ENCODE measurements at places on chromosomes 4 and X. TPM values are rescaled to one million over a fixed set of nuclear protein-coding genes. Genes with fewer than 3 reads are reported as not detected.

The GALNT7 gene
- total RNA-seq, result 7.8 TPM

The SCRG1 gene
- 0.39 TPM for total RNA-seq

DNA sequence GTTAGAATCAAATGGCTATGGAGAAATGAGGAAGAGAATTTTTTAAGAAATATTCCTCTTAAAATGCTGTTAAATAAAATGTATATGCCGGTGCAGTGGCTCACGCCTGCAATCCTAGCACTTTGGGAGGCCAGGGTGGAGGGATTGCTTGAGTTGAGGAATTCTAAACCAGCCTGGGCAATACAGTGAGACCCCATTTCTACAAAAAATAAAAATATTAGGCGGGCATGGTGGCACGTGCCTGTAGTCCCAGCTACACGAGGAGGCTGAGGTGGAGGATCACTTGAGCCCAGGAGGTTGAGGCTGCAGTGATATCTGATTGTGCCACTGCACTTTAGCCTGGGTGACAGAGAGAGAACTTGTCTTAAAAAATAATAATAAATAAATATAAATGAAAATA is 7.9 kb upstream of the FUNDC1 start:
- H3K27me3 ChIP-seq, result no peaks in the 10 kb centered on the region
- H3K27ac ChIP-seq, result no peak overlapping the region
- no peaks in the 10 kb centered on the region for H3K4me1 ChIP-seq
- no peak overlapping the region for H3K4me3 ChIP-seq

- H3K4me3 ChIP-seq, result no peak within 1 kb of the TSS
- no peaks in the 10 kb centered on the region for H3K36me3 ChIP-seq
- no peaks in the 10 kb centered on the region for H3K4me1 ChIP-seq
- peaks cover 29% of the 10 kb centered on the region for H3K27me3 ChIP-seq
Observed at GRCh38 chrX:55220119-55220794, at the start of gene PAGE5. TSS of gene PAGE5 (plus strand) at chrX:55220346. CDS start at chrX:55221383, 1,037 bp downstream.

GRCh38 chr4:84753321-84753972 is 170.5 kb downstream of the CDS1 start:
- no peaks in the 10 kb centered on the region for H3K27me3 ChIP-seq
- DNase-seq, result no peak
- no peak overlapping the region for H3K27ac ChIP-seq

The NAA11 gene
- not detected for total RNA-seq

The IGSF1 gene
- 1.1 TPM for total RNA-seq

DNA sequence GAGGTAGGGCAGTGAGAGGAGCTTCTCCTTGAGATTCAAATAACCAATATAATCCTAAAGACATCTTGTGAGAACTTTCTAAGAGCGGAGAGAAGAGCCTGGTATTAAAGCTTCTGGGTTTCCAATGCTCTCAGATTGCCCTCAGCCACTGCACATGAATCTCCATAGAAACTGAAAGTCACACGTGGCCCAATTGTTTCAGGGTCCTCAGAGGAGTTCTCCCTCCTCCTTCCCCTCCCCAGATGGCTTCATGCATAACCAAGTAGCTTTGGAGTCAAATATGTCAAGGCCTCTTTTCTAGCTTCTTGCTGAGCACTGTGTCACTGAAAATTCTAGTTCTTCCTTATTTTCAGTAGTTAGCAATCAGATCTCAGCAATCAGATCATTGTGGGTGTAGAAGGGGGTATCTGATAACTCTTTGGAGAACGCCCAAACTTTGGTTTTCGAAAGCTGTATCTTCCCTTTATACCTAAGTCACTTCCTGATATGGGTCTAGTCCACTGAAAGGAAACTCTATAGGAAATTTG is 2.2 kb downstream of the BTK start:
- no peaks in the 10 kb centered on the region for H3K27me3 ChIP-seq
- H3K36me3 ChIP-seq, result no peaks in the 10 kb centered on the region
- H3K4me3 ChIP-seq, result no peak overlapping the region
- no peak overlapping the region for H3K27ac ChIP-seq

- H3K4me3 ChIP-seq, result no peak overlapping the region
- no peak for DNase-seq
- no peaks in the 10 kb centered on the region for H3K4me1 ChIP-seq
- no peaks in the 10 kb centered on the region for H3K27me3 ChIP-seq
- no peaks in the 10 kb centered on the region for H3K36me3 ChIP-seq
- H3K27ac ChIP-seq, result no peak overlapping the region
Observed at GRCh38 chrX:154593201-154593600, 8.3 kb downstream of the CTAG1A start.

The MAGT1 gene
- 41.1 TPM for total RNA-seq

The OCRL gene
- 30.7 TPM for total RNA-seq

DNA sequence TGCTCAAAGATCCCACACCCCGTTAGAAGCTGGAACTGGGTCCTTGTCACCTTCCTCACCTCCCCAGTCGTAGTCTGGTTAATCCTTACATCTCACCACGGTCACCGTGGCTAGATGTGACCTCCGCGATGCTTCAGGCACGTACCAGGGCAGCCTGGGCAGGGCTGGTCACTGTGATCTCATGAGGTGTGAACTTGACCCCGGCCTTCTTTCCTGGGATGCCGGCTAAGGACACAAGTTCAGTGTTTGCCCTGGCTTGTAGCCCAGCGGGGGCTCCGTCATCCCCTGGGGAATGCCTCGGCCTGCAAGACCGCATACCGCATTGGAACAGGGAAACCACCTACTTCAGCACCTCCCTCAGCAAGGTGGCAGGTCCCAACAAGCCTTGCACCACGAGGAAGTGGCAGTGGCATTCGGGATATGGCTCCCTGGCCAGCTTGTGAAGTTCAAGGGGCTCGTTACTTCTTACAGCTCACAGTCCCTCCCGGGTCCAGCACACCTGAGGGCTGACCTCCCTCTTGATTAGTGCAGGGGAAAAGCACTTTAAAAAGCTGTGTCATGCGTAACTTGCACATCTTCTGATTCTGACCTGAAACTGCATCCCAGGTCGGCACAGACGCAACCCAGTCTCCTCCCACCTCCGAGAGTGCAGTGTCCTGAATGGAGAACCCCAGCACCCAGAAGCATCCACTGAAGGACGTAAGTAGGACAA is 25.9 kb downstream of the NOP14 start:
- H3K4me3 ChIP-seq, result no peak overlapping the region
- H3K27ac ChIP-seq, result peak overlapping the region; percentile 71
- H3K27me3 ChIP-seq, result no peaks in the 10 kb centered on the region
- DNase-seq, result no peak
- peaks cover 16% of the 10 kb centered on the region for H3K4me1 ChIP-seq
- peaks cover 45% of the 10 kb centered on the region for H3K36me3 ChIP-seq

- H3K27me3 ChIP-seq, result peaks cover 40% of the 10 kb centered on the region
- H3K4me3 ChIP-seq, result no peak overlapping the region
- no peaks in the 10 kb centered on the region for H3K36me3 ChIP-seq
- no peaks in the 10 kb centered on the region for H3K4me1 ChIP-seq
- no peak for DNase-seq
Observed at GRCh38 chrX:110852180-110852579, 56.6 kb upstream of the CHRDL1 start.

- no peaks in the 10 kb centered on the region for H3K36me3 ChIP-seq
- DNase-seq, result no peak
- no peaks in the 10 kb centered on the region for H3K27me3 ChIP-seq
- H3K4me1 ChIP-seq, result no peaks in the 10 kb centered on the region
- H3K27ac ChIP-seq, result no peak overlapping the region
Observed at GRCh38 chr4:128907981-128908380, 98.5 kb downstream of the JADE1 start.

GRCh38 chr4:147340111-147340510 is 140.8 kb upstream of the EDNRA start:
- H3K36me3 ChIP-seq, result no peaks in the 10 kb centered on the region
- no peaks in the 10 kb centered on the region for H3K4me1 ChIP-seq
- no peak overlapping the region for H3K4me3 ChIP-seq
- no peak for DNase-seq
- no peaks in the 10 kb centered on the region for H3K27me3 ChIP-seq

DNA sequence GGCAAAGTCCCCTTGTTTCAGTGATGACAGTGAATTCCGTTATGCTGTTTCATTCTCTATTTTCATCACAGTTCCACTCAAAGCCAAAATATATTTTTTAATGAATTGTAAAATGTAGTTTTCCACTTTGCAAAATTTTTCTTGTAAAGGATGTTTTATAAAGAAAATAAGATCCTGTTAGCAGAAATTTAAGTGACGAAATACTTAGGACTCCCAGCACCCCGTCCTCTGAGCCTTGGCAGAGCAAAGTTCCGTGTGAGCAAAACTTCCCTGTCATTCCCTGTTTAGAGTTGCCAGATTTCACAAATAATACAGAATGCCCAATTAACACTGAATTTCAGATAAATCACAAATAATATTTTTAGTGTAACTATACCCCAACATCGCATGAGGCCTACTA is 81.0 kb upstream of the RBPJ start:
- H3K4me1 ChIP-seq, result no peaks in the 10 kb centered on the region
- no peaks in the 10 kb centered on the region for H3K27me3 ChIP-seq
- no peak overlapping the region for H3K4me3 ChIP-seq

DNA sequence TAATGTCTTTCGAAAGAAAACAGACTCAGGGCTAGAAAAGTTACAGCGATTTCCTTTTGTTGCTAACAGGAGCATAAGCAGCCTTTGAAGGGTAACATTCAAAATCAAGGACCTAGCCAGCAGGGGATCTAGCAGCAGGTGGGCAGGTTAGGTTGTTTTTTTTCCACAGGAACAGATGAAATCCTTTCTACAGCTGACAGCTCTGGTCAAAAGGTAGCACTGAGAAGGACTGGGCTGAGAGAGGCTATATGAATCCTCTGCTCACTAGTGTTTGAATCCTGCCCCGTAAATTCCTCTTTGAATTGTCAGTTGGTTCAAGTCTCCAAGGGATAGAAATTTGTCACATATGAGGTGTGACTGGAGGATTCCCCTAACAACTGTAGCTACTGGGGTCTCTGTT is 188.2 kb downstream of the SH2D1A start:
- H3K27me3 ChIP-seq, result no peaks in the 10 kb centered on the region
- DNase-seq, result no peak
- no peak overlapping the region for H3K27ac ChIP-seq
- H3K4me1 ChIP-seq, result no peaks in the 10 kb centered on the region

DNA sequence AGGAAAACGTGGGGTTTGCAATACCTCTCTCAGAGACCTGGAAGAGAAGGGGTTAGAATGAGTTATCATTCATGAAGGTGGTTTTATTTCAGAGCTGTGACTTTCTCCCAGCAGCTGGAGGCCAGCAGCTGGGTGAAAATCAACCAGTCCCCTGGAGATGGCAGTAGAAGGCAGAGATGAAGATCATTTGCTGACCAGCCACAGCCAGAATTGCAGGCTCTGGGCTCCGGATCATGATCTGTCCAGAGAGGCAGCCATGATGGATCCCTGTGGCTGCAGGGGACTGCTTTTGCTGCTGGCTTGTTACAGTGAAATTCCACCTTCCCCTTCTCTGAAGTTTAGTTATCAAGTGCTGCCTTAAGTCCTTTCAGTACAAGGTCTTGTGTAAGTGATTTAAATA is 46.9 kb upstream of the TAB3 start:
- no peaks in the 10 kb centered on the region for H3K36me3 ChIP-seq
- peak; percentile 16 for DNase-seq
- H3K27me3 ChIP-seq, result peaks cover 13% of the 10 kb centered on the region

The TRAPPC2 gene
- 12.8 TPM for total RNA-seq

DNA sequence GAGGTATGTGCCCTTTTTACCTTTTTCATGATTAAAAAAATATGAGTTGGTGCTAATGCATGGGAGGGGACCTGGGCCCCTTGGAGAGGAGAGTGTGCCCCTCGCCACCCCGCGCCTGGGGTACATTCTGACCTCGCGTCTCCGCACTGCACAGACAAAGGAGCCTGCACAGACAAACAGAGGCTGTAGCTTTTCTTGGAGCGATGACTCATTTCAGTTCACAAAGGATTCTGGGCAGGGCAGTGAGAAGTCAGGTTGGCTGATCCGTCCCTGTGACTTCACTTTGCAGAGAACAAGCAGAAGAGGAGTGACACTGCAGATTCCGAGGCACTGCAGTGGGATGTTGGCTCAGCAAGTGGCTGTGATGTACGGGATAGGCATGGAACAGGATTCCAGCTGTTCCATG is 82.9 kb downstream of the STOX2 start:
- peak overlapping the region; percentile 29 for H3K4me3 ChIP-seq
- H3K27me3 ChIP-seq, result no peaks in the 10 kb centered on the region
- peak overlapping the region; percentile 72 for H3K27ac ChIP-seq
- peaks cover 11% of the 10 kb centered on the region for H3K4me1 ChIP-seq

GRCh38 chr4:67393699-67394281 is 151.5 kb downstream of the CENPC start:
- no peak overlapping the region for H3K4me3 ChIP-seq
- H3K4me1 ChIP-seq, result no peaks in the 10 kb centered on the region
- H3K27me3 ChIP-seq, result no peaks in the 10 kb centered on the region
- H3K36me3 ChIP-seq, result no peaks in the 10 kb centered on the region
- H3K27ac ChIP-seq, result no peak overlapping the region

- no peaks in the 10 kb centered on the region for H3K27me3 ChIP-seq
- no peak for DNase-seq
- no peak overlapping the region for H3K4me3 ChIP-seq
- no peaks in the 10 kb centered on the region for H3K36me3 ChIP-seq
- H3K4me1 ChIP-seq, result peaks cover 6% of the 10 kb centered on the region
Observed at GRCh38 chr4:173218411-173219125, 50.0 kb downstream of the GALNT7 start.

DNA sequence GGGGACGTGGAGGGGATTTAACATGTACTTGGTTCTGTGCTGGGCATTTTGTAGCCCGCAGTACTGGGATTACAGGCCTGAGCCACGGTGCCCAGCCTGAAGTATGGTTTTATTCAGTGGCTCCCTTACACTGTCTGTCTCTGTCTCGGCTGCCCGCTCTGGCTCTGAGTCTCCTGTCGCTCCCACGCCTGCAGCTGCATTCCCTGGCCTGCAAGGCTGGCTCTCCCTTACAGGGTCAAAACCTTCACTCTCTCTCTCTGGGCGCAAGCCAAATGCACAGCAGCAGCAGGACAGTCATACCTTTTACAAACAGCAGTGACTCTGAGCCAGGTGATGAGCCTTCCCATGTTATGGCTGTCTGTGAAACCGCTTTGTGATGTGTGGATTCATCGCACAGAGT is 72.1 kb downstream of the HTRA3 start:
- H3K27me3 ChIP-seq, result peaks cover 5% of the 10 kb centered on the region
- H3K27ac ChIP-seq, result no peak overlapping the region
- no peaks in the 10 kb centered on the region for H3K36me3 ChIP-seq
- DNase-seq, result no peak

The JAKMIP1 gene
- total RNA-seq, result 0.14 TPM

The CLDN22 gene
- not detected for total RNA-seq

The S100G gene
- total RNA-seq, result not detected

DNA sequence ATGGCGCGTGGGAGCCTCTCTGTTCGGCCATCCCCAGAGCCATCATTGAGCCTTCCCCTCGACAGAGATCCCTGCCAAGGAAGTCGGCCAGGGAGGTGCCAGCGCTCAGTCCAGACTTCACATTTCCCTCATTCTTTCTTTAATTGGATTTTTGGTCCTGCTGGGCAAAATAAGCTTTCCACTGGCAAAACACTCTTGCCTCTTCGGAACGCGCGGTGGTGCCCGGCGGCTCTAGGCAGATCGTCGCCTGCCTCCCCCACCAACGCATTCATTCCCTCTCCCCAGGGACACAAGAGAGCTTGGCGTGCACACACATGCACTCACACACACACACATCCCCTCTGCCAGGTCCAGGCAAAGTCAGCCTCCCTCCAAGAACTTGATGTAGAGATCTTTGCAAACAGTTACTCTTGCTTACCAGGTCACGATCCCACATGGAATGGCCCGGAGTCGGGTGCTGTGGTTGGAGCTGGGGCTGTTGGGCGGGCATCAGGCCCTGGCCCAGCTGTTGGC is 257.1 kb downstream of the BCOR start:
- DNase-seq, result no peak
- H3K27me3 ChIP-seq, result peaks cover 4% of the 10 kb centered on the region
- H3K4me3 ChIP-seq, result no peak overlapping the region
- no peaks in the 10 kb centered on the region for H3K36me3 ChIP-seq
- no peak overlapping the region for H3K27ac ChIP-seq

The ASB11 gene
- total RNA-seq, result 0.14 TPM

- H3K27me3 ChIP-seq, result no peaks in the 10 kb centered on the region
- no peak overlapping the region for H3K4me3 ChIP-seq
- H3K27ac ChIP-seq, result no peak overlapping the region
- no peak for DNase-seq
Observed at GRCh38 chrX:119735467-119735866, 22.9 kb upstream of the SOWAHD start.
